ENCODE measurements at places on chromosomes 2 and 18. TPM values are rescaled to one million over a fixed set of nuclear protein-coding genes. Genes with fewer than 3 reads are reported as not detected.
A peak's percentile ranks its signal among the peaks of the same experiment; 100 is the strongest.

DNA sequence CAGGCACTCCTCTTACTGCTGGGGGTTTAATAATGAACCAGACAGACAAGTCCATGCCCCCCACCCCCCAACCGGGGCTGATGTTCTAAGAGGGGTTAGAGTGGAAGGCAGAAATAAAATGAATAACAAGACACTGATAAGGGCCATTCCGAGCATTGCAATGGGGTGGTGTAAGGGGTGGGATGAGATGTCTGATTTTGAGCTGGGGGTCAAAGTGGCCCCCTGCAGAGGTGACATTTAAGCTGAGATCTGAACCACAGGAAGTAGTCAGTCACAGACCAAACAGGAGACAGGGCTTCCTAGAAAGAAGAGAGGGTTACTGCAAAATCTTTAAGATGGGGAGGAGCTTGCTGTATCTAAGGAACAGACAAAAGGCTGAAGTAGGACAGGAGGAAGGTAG lies 180.6 kb upstream of the SH3BP4 start:
- no peak for DNase-seq

- no peak for DNase-seq
Measured at GRCh38 chr2:127604986-127605385, 41.0 kb upstream of the GPR17 start.

DNA sequence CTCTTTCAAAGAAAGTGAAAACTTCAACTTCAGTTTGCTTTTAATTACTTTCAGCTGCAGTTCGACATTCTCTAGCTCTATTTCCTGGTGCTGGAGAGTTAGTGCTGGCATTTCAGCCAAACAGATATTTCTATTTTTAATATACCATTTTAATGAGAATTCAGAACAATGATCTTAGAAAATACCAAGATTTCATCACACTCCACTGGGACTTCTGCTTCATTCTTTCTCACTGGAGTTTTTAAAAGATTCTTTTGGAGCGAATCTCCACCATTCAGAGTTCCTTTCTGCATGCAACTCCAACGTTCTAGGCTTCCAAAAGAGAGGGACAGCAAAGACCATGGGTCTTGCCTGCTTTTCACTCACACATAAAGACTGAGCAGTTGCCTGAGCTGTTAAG lies 94.2 kb downstream of the CABLES1 start:
- DNase-seq, result no peak

GRCh38 chr2:71749671-71750101 lies 296.3 kb downstream of the DYSF start:
- peak; percentile 33 for DNase-seq

GRCh38 chr18:55515214-55515613 lies 72.8 kb downstream of the TCF4 start:
- no peak for DNase-seq

DNA sequence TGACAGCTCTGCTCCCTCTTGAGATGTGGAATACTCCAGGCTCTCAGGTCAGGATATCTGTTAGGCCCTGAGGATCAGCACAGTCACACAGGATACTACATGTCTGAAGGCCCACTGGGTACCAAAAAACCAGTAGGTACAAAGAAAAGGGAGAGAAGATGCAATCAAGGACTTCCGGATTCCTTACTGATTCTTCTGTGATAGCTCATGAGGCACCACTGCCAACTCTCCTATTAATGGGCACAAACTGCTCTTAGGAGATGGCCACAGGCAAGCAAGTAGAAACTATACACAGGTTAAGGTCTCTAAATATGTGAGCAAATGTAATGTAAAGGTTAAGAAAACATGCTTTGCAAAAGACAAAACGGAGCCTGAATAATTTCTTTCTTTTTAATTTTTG lies 3.5 kb downstream of the TMEM127 start:
- DNase-seq, result peak; percentile 16

The FBXO15 gene
- total RNA-seq, result 0.56 TPM

DNA sequence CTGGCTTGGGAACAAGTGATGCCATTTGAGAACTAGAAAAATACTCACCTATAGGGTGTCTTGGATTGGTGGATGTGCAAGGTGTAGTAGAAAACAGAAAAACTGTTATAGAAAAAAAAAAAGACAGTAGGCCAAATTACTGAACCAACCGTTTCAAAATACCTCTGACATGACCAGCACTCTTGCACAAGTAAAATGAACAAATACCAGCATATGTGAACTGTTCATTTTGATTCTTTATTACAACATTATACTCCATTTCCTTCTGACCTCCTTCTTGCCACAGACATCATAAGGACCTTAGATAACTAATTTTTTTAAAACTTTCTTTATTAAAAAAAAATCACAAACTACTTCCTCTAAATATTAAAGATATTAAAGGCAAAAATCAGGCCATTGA lies 125.5 kb downstream of the ATAD2B start:
- DNase-seq, result no peak

- DNase-seq, result peak; percentile 94
Measured at GRCh38 chr2:173030561-173031490, 44.8 kb upstream of the MAP3K20 start.

Measured in foreskin keratinocyte (primary cell).